Effector memory CD4-positive, alpha-beta T cell (primary cell): ENCODE measurements at places on chromosomes 2 and 18.

DNA sequence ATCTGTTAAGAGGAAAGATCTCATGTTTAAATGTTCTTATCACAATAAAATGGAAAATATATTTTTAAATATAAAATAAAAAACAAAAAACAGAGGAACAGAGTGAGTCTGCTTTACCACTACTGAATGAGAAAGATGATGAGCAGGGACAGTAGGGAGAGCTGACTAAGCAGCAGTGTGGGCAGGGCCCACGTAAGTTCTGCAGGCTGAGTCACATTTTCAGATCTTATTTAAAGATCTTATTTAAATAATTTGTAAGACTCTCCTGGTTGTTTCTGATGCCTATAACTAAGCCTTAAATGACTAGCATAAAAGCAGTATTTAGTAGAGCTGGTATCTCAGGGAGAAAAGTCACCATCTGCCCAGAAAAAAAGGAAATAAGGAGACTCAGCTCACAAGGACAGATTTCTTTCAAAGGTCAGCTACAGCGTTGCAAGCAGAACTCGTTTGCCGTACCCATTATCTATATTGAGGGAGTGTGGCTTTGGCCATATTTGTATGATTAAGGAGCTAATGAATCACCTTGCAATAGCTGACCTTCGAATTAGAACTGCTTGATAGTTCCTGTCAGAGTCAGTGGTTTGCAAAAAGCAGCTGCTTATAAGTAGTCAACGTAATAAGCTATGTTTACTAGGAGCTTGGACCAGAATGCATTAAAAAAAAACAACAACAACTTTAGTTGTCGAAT lies 322.1 kb upstream of the CHAC2 start:
- no peak for DNase-seq

- no peak for DNase-seq
These were observed 446.2 kb upstream of the SLC14A2 start for GRCh38 chr18:45168866-45169600.

DNA sequence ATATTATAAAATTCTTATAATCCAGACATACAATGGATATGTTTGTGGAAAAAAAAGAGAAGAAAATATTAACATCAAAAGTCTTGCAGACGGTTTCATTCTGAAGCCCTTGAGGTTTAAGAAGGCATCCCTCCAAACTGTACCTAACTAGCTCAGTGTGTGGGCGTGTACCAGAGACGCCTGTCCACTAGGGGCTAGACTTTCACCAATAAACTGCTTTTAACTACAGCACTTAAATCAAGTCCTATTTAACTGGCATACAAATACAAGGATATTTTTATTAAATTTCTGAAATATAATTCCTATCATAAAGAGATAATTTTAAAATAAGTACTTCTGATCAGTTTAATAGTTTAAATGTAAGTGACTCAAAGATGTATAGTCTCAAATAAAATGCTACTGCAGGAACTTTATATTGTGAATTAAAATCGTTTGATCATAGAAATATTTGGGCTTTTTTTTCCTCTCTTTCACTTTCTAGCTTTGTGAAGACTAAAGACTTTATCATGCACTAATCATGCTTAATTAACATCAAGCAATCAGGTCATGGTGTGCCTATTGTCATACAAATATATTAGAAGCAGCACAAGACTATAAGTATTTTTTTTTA lies 437.7 kb downstream of the SATB2 start:
- no peak for DNase-seq

DNA sequence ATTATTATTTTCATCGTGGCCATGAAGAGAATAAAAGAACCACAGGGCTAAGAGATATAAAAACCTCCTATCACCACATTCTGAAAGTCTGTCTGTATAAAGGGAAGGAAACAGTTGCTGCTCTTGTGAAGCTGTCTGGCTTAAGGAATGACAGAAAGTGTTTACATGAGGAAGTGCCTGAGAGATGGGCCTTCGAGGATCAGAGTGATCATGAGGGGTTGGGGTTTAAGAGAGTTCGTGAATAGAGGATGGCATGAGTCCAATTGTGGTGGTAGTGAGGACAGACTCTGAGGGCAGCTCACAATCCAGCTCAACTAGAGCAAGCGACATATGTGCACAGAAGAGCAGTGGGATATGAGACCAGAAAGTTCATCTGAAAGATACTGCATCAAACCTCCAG lies 65.8 kb upstream of the PIEZO2 start:
- no peak for DNase-seq

DNA sequence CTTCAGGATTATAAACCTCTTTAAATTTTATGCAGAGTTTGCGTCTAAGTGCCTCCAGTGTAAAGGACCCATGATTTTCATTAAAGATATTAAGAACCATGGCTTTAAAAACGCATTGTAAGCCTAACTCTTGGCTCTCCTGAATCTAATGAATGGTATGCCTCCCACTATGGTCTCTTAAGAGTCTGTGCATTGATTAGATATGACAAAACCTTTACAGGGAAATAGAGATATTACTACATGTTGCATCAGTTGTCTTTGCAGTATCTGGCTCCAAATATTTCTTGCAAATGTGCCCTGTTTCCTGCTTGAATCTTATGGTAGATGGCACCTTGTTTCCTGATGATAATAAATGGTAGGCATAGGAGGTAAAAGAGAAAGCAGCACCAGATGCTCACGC lies 189.3 kb upstream of the FSHR start:
- no peak for DNase-seq

GRCh38 chr18:55403421-55403949 lies 184.5 kb downstream of the TCF4 start:
- DNase-seq, result no peak

DNA sequence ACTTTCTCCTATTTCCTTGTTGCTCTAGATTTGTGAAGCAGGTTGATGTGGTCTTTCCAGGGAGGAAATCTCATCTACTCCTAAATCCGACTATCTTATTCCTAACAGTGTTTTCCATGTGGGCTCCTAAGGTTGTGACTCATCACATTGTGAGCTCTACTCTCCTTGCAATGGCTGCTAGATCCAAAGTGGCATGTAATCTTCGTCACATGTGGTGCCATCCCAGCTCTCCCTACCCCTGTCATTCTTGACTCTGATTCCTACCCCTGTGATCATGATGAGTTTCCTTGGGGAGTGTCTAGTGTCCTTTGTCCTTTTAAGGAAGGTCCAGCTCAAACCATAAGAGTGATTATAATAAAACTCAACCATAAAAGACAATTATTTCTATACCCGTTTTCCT lies 47.3 kb upstream of the GULP1 start:
- no peak for DNase-seq

DNA sequence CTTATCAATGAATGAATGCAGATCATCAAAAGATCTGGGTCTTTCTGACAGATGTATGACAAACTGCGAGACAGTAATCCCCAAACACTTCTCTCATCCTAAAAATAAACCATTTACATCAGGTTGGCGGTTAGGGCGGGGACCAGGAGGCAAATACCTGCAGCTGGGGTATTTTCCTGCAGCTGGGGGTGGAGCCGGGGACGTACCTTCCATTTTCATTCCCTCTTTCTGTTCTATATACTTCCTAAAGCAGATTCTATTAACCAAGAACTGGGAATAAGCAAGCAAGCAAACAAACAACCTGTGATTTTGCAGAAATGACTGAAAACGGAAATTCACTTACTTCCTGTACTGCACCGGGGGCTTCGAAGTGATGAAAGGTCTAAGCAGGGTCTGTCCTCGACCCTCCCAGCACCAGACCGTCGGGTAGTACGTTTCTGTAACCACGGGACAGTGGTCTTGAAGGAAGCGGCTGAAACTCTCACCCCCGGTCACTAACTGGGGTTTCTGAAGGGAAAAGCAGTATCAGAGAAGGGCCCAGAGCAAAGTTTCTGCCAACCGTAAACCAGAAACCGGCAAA lies 1.2 kb downstream of the ABHD3 start:
- peak; percentile 9 for DNase-seq

GRCh38 chr2:233039212-233039845 lies 6.9 kb downstream of the NEU2 start:
- no peak for DNase-seq

DNA sequence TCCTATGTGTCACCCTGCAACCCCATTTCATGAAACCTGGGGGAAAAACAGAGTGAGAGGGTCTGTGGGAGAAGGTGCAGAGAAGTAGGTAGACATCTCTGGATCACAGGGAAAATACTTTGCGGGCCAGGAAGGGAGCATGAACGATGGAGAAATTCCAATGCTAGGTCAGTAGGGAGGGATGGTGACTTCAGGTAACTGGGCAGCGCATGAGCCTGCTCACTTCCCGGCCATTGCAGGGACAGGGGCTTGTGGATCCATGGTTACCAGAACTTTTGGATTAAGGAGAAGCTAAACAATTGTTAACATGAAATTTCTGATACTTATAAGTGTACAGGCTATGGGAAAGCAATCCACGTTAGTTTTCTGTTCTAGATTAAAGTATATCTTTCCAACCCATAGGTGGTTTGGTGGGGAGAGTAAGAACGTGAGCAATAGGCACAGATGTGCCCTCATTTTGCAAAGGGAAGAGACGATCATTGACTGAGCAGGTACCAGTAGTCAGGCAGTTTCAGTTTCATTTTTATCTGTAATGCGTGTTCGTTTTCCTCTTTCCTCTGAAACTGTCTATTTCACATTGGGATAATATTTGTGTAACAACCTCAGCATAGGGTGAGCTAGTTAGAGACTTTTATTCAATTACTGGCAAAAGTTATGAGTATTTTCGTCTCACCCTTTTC lies 65.0 kb downstream of the NYAP2 start:
- DNase-seq, result no peak

- no peak for DNase-seq
These were observed 34.4 kb downstream of the CYP27C1 start for GRCh38 chr2:127185705-127186104.

DNA sequence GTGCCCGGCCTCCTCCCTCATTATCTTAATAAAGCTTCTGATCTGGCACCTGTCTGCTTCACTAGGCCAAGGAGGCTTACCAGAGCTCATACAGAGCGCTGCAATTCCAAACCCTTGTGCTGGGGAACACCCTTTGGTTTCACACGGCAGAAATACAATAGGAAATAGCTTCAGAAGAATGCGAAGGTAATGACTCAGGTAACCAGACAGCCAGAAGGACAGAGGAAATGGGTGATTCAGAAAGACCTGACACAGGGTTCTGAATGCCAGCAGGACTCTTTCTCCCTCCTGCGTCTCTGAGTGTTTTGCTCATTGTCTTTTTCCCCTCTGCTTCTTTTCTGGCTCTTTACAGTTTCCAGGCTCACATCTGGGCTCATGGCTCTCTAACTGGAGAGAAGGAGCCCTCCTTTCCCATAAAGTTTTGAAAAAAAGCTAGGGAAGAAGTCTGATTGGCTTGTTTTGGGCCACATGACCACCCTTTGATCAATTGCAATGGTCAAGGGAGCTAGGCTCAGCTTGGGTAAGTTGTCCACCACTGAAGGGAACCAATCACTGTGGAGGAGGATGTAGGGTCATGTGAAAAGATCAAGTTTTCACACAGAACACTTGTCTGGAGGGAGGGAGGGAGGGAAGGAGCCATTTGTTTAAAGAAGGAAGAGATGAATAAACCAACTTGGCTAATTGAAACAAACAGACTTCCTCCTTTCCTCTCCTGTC lies 90.5 kb upstream of the UPP2 start:
- no peak for DNase-seq

DNA sequence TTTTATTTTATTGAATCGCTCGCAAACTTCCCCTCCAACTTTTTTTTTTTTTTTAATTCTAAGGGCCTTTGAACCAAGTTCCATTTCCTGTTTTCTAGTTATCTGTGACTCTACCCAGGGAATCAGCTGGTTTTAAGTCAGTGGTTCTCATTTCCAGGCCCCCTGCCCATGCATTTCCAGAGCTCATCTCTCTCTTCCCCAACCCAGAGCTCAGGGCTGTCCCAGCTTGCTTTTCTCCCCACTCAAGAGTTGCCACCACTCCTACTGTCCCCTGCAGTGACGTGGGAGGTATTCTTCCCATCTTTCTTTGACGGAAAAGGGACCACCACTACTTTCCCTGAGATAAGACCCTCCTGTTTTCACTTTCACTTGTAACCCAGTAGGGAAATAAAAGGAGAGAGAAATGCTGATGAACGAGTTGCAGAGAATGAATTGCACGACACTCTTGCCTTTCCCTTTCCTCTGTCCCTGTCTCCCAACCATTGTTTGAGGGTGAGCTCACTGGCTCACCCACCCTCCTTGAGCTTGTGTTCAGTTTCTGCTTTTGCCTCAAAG lies 42.1 kb downstream of the TET3 start:
- DNase-seq, result no peak

- no peak for DNase-seq
These were observed 23.2 kb downstream of the SLC4A3 start for GRCh38 chr2:219650426-219651248.

DNA sequence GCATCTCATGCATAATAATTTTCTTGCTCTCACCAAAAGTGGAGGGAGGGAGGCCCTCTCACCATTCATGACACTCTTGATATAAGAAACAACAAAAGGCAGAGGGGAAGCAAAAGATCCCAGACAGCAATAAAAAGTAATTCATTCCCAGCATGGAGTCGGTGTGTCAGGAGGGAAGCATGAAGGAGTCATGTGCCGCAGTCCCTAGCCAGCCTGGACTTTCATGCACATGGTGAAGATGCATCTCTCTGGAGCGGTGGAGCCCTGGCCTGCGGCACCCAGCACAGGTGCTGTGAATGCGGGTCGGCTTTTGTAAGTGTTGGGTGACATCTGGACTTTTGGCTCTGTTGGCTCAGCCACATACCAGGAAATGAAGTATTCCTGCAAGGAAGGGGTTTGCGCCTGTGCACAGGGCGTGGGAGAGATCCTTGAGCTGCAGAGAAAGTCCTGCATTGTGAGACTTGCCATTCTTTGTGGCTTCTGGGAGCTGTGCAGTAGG lies 119.4 kb downstream of the COPS8 start:
- no peak for DNase-seq

DNA sequence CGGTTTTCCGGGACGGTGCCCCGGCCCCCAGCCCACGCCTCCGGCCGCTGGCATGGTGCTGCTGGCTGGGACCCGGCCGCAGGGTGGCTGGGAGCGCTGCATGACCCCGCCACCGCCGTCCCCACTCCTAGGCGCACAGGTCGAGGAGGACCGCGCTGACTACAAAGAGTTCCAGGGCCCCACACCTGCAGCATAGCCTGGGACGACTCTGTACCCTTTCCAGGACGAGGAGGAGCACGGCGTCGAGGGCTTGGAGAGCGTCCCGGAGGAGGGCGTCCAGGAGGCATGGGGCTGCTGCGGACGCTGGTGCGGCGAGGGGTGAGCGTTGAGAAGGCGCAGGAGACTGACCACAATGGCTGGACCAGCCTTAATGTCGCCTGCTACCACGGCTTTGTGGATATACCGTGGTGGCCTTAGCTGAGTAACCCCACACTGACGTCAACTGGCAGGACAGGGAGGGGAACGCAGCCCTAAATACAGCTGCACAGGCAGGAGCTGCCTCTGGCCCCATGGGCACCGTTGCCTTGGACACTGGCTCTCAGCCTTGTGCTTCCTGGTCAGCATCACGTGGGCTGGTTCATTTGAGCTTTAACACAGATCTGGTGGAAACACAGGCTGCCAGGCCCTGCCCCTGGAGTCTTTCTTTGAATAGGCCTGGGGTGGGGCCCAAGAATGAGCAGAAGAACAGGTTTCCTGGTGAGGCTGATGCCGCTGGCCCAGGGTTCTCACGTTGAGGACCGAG lies 40.9 kb upstream of the TRIM43B start:
- DNase-seq, result no peak

DNA sequence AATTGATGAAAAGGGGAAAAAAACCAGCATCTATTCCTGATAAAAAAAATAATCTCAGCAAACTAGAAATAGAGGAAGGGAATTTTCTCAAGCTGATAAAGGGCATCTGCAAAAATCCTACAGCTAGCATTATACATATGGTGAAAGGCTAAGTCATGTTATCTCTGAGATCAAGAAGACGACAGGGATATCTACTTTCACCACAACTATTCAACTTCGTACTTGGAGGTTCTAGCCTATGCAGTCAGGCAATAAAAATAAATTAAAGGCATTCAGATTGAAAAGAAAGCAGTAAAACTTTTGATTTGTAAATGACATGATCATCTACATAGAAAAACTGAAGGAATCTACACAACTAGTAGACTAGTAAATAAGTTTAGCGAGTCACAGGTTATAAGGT lies 58.2 kb downstream of the CAB39 start:
- no peak for DNase-seq
